ENCODE measurements at places on chromosomes 13 and 19. TPM values are rescaled to one million over a fixed set of nuclear protein-coding genes. Genes with fewer than 3 reads are reported as not detected.

DNA sequence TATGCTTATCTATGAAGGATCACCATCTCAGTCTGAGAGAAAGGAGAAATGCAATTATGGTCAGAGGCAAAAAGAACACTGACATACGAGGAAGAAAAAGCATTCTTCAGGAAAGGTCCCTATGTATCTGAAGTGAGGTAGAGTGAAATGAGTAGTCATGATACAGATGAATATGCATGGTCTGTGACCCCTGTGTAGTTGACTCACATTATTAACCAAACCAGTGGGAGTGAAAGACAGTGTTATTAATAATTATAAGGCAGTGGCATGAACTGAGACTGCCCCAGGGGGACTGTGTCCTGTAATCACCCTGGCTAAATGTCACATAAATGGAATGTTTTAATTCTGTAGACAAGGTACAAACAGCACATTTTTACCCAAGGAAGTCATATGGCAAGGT, 1320.2 kb upstream of the PCDH9 start:
- no peak for DNase-seq

Gene PLIN5
- total RNA-seq, result not detected

Gene VMAC
- total RNA-seq, result 12.7 TPM

- DNase-seq, result no peak
These were observed 7.7 kb downstream of the DZIP1 start for GRCh38 chr13:95636853-95637252.

DNA sequence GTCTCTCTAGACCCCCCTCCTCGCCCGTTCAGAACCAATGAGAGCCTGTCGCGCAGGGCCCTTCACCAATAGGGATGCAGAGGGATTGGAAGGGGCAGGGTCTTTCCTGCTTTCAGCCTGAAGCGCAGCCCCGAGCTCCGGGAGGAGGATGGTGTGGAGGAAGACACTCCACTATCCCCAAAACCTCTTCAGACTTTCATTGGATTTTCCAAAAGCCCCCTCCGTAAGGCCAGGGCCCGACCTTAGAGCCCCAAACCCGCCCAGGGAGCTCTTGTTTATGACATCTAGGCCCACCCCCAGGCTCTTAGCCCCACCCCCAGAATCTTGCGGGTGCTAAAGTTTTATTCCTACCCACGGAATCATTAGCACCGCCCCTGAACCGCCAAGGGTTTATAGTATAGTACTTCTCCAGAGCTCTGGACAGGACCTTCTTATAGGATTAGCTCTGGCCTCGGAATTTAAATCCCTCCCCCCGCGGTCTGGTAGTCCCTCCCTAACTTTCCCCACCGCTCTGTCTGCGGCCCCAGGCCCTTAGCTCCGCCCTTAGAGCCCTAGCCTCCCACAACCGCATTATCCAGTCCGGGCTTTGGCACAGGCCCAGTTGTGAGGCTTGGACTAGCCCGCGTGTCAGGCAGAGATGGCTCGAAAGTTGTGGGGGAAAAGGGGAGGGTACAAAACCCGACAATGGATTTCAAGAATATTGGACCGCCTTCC, 6.6 kb upstream of the EML2 start:
- peak; percentile 100 for DNase-seq
